T-helper 2 cell treated with Interferon-gamma antibody and Interleukin-4, amounts not matched to agents 5 μg/mL and 100 μg/mL, for 36 hours (primary cell): ENCODE measurements at places on chromosomes 1 and 21.

GRCh38 chr1:6886523-6886922 lies 101.3 kb downstream of the CAMTA1 start:
- no peak for DNase-seq

GRCh38 chr21:37845535-37845934 lies 70.7 kb downstream of the KCNJ6 start:
- no peak for DNase-seq

DNA sequence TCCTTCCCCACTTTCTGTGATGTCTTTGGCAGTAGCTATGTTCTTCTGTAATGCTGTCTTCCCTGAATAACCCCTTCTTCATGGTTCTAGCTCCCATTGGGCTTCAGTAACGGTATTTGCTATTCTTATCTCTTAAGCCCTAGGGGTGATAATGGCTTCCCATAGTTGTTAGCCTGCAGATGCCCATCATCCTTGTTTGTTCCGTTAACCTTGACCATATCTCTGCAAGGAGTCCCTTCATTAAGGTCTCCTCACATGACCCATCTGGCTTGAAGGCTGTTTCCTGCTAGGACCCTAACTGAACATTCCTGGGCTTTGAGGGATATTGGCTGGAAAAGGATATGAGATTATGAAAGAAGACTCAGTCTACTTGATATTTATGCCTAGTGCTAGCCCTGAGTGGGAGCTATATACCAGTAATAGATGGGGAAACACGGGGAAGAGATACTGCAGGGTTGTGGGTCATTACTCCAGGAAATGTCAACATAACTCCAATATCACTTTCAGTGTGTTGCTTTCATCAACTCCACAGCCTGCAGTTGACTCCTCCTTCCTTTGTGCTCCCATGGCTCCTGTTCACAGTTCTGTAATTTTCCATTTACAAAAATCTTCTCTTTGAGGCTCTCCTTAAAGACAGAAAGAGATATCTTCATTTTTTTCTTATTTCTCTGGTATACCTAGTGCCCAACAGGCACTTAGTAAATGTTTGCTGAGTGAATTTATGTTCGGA lies 2.5 kb downstream of the MR1 start:
- DNase-seq: no peak

DNA sequence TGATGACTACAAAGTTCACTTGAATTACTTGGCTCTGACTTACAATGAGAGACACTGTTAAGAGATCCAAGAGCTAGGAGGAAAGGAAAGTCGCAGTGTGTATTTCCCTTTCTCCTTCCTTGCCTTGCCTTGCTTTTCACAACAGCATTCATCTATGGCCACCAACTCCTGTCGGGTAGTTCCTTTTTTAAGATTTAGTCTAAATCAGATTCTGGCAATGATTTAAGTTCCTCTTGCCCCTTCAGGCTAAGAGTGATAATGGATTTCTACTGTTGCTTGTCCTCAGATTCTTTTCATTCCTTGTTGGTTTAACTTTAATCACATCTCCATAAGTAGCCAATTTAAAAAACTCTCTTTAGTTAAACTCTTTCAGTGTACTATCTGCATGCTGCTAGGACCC lies 91.9 kb downstream of the GTF2B start:
- DNase-seq: no peak

DNA sequence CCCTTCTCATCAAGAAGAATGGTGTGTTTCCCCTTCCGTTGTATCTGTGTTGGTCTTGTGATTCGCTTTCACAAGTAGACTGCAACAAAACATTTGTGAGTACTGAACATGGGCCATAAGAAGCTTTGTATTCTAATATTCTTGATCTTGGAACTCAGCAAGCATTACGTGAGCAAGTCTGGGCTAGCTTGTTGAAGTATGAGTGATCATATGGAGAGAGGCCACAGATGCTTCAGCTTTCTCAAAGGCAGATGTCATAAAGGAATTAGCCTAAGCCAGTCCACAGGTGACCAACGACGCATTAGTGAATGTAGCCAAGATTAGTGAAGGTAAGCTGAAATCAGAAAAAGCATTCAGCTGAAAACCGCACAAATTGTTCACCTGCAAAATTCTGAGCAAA lies 609.6 kb upstream of the NEGR1 start:
- no peak for DNase-seq

- DNase-seq: no peak
Observed at GRCh38 chr1:44681905-44682882, 7.7 kb downstream of the ARMH1 start.

DNA sequence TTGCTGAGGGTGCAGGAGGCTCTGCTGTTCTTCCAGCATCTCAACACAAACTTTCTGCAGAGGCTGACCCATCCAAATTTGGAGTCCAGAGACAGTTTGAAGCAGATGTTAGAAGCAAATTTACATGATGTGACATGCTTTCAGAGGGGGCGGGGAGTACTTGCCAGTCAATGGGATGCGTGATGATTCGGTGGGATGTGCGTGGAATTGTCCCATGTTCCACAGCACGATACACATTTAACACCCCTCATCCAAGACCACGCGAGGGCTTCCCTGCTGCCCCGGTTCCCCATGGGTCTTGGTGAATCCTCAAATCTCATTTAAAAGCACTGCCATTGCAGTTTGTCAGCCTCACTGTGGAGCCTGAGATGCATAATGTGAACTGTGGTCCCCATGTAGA lies 78.6 kb upstream of the TLR5 start:
- no peak for DNase-seq

GRCh38 chr1:156435545-156436140 lies 64.9 kb downstream of the MEF2D start:
- DNase-seq: no peak

DNA sequence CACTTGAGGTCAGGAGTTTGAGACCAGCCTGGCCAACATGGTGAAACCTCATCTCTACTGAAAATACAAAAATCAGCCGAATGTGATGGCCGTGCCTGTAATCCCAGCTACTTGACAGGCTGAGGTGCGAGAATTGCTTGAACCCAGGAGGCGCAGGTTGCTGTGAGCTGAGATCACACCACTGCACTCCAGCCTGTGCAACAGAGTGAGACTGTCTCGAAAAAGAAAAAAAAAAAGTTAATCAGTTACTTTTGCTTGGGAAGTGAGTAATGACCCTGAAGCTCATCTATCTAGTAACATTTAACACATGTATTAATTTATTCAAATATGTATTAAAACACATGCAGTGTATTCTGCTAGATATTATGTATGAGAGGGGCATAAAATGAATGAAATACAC lies 49.4 kb downstream of the ZNF326 start:
- no peak for DNase-seq

DNA sequence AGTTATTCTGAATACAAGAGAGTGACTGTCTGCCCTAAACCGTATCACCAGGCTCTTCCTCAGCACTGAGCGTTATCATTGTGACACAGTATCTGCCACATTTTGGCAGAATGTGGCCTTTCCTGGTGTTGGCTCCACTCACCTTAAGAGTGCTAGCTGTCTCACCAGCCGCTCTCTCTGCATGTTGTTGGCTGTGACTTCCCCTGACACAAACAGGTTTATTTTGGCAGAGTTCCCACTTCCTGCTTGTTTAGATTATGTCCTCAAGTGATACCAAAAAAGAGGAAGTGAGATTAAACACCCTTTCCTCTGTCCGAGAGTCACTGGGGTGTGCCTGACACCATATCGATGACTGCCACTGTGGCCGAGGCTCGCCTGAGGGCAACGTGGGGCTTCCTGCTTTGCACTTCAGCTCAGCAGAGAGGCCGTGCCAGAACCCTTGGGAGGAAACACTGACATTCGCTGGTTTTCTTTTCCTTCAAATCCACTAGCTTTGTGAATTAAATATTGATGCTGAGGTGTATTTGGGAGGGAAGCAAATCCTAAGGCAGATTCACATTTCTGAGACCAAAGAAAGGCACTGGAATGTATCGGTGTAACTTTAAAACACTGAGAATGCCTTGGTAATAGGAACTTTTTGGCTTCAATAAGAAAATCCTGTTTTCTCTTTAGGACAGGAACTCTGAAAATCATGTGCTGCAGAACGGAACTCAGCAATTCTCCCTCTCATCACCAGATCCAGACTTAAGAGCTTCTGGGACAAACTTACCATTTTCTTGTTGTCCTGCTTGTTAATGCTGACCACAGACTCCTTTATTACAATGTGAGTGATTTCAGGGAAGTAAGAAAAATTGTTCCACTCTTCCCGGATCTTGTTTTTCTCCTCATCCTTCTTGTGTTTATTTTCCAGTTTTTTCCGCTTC lies 102.1 kb downstream of the JAK1 start:
- no peak for DNase-seq

- no peak for DNase-seq
Observed at GRCh38 chr1:180221462-180221861, 8.6 kb upstream of the LHX4 start.
